Naive thymus-derived CD8-positive, alpha-beta T cell (primary cell): ENCODE measurements at places on chromosomes 1 and 21. TPM values are rescaled to one million over a fixed set of nuclear protein-coding genes. Genes with fewer than 3 reads are reported as not detected.

DNA sequence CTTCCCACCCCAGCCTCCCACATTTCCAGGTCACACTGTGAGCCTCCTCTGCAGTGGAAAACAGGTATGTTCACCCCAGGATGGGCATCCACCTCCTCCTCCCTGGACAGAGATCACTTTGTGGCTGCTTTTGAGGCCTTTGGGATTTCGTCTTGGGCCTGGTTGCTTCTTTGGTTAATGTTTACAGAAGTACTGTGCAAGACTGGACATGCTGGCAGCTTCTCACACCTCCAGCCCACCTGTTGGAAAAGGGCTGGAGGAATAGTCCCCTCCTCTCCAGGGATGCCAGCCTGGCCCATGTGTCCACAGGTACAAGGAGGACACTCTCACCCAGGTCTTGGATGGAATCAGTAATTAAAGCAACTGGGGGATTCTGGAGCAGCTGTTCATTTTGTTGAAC, 56.1 kb downstream of the KAZN start:
- DNase-seq: no peak

GRCh38 chr1:145824499-145824842, 471 bp downstream of the POLR3C start:
- no peak for DNase-seq

- DNase-seq: peak; percentile 23
Measured at GRCh38 chr1:24027838-24028468, 47.8 kb upstream of the SRSF10 start.

- DNase-seq: no peak
Measured at GRCh38 chr1:46188295-46189030, 9.8 kb downstream of the POMGNT1 start.

DNA sequence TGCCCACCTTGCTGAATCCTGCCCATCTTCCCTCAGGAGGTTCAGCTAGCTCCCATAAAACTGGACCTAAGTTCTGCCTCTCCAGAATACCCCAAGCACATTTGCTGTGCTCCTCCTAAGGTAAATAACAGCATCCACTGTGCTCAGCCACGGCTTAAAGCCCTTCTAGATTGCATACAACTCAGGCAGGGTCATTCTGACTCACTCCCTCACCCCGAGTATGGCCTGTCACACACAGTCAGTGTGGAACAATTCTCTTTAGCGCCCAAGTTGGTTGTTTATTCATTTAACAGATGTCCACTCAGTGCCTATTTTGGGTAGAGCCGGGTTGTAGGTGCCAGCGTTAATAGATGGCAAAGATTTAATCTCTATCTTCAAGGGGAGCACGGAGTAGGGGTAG, 147.5 kb upstream of the EDN2 start:
- no peak for DNase-seq

- DNase-seq: no peak
Measured at GRCh38 chr1:237713916-237714315, 176.8 kb downstream of the ZP4 start.

DNA sequence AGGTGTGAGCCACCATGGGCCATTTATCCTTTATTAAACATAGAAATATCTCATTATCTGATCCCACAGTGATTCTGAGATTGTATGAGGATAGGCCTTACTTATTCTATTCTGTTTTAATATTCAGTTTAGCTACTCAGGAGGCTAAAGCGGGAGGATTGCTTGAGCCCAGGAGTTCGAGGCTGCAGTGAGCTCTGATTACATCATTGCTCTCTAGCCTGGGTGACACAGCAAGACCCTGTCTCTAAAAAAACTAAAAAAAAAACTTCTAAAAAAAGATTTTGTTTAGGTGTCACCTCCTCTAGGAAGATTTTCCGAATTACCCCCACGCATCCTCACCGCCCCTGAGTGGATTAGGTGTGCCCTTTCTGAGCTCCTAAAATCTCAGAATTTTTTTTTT, 14.3 kb upstream of the HNRNPU start:
- no peak for DNase-seq

DNA sequence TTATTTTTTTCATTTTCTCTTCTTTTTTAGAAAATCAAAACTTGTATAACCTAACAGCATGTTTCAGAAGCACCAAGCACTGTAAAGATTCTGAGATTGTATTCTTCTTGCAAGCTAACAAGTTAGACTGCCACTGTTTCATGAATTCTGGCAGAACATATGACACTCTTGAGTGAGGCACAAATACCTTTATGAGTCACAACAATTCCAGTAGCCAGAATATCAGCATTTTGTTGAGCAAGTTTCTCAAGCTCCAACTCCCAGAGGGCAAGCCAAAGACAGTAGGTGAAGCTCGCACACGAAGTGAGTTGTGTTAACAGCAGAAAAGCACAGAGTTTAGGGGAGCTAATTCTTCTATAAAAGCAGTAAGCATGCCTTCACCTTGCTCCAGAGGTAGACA, 268.8 kb upstream of the NCAM2 start:
- DNase-seq: no peak

DNA sequence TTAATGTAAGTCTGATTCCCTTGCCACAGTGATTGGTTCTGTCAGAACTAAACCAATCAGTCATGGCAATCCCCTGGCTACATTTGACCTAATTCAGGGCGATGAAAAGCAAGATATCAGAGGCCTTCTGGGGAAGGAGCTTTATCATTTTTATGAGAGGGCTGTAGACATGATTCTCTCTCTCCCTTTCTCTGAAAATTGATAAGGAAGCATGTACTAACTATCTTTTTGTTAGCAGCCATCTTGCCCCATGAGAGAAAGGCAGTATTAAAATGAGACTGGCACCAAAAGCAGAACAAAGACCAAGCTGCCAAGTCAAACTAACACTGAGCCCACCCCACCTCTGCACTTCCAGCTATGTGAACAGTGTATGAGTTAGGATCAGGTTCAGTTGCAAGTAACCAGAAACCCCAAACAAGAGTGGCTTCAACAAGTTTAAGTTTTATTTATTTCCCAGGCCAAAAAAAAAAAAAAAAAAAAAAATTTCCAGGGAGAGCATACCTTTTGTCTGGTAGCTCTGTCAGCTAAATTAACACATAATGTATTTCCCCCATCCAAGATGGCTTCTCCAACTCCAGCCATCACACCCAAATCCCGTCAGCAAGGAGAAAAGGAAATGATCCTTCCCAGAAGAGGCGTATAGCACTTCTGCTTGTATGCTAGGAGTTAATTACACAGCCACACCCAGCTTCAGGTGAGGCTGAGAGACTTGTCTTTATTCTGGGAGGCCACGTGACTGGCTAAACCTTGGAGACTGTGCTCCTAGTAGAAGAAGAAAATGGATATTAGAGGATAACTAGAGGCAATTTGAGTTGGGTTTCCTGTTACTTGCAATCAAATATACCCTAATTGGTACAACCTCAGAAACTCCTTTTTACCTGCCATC, 105.8 kb upstream of the RALGPS2 start:
- no peak for DNase-seq

DNA sequence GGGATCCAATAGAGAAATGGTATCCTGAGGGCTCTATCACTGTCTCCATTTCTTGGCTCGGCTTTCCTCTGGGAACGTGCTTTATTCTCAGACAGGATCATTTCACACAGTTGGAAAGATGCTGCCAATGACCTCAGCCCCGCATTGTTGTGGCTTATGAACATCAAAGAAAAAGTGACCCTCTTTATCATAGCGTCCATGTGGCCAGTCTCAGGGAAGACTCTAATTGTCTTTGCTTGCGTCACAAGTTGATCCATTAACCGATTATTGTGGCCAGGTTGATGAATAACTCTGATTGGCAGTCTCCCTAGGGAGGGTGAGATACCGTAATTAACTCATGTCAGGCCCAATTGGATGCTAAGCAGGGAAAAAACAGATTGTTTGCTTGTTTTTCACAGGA, 10.4 kb upstream of the TMEM9 start:
- no peak for DNase-seq

Gene TACSTD2
- not detected for total RNA-seq

Gene RNU1-3
- total RNA-seq: 3,916 TPM
